NCI-H2171 treated with DMSO at 0.1 percent for 48 hours (cell line): ENCODE measurements at places on chromosomes 4 and X.
A peak's percentile ranks its signal among the peaks of the same experiment; 100 is the strongest.

- no peak for DNase-seq
These were observed 73.3 kb upstream of the TLR2 start for GRCh38 chr4:153610623-153611376.

DNA sequence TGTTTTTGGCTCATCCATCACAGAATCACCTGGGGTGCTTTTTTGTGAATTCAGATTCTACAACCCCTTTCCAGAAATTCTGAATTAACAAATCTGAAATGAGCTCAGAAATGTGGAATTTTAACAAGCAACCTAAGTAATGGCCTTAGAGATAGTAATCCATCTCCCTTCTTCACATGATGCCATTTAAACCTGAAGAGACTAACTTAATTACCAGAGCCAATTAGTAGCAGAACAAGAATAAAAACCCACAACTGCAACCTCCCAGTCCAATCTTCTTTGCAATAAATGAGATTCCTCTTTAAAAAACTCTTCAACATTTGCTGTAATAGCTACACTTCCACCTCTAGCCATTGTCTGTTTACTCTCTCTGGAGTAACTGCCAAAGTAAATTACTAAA is 69.7 kb downstream of the ARAP2 start:
- no peak for DNase-seq

GRCh38 chr4:165060938-165061337 is 7.3 kb downstream of the TRIM75 start:
- DNase-seq, result no peak

DNA sequence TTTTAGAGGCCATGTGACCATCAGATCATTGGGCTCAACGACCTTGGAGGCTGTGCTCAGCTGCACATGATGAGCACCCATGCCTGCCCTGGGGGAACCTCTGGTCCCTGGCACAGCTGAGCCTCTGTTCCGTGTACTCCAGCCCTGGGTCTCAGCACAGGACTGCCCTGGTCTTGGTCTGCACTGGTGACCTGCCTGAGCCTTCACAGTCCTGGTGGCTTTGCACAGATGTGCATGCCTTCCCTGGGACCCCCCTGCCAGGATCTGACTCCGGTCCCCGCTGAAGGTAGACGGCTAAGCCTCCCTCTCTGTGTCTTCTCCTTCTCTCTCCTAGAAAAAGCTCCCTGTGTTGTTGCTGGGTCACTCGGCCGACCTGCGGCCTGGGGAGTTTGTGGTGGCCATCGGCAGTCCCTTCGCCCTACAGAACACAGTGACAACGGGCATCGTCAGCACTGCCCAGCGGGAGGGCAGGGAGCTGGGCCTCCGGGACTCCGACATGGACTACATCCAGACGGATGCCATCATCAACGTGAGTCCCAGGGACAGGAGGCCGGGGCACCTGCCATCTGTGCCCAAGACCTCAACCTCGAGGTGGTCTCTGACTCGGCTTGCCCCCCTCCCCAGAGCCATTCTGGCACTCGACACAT is 21.6 kb downstream of the HTRA3 start:
- no peak for DNase-seq

DNA sequence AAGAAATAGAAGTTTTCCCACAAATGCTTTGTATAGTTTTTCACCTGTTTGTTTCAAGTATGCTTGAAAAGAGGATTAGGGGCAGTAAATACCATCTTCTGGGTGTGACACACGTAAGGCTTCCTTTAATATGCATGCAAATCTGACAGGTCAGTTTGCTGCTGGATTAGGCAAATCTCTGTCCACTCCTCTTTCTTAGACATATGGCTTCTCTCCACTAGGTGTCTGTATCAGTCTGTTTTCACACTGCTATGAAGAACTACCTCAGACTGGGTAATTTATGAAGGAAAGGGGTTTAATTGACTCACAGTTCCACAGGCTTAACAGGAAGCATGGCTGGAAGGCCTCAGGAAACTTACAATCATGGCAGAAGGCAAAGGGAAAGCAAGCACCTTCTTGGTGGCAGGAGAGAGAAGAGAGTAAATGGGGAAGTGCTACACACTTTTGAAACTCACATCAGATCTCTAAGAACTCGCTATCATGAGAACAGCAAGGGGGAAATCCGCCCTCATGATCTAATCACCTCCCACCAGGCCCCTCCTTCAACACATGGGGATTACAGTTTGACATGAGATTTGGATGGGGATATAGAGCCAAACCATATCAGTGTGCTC is 66.9 kb downstream of the TAB3 start:
- DNase-seq, result no peak

DNA sequence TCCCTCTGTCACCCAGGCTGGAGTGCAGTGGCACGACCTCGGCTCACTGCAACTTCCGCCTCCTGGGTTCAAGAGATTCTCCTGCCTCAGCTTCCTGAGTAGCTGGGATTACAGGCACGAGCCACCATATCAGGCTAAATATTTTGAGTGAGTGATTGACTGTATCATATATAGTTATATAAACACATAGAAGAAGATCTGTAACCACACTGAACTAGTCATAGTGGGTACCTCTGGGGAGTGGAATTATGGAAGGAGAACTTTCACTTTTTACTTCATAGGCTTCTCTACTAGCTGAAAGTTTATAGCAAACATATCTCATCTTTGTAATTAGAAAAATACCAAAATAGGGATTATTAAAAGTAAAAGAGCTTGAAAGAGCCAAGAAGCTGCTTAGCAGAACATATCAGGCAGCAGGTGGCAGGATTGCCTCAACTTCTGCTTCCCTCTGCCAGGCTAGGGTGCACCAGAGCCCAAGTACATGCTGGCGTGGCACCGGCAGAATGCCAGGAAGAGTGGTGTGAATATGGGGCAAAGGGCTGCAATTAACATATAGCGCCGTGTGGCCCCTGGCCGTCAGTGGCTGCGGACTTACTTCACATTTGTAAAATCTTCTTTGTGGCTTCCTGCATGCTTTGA is 39.5 kb upstream of the CD40LG start:
- DNase-seq, result no peak

- no peak for DNase-seq
These were observed 705 bp upstream of the CRMP1 start for GRCh38 chr4:5893591-5893990.

- no peak for DNase-seq
These were observed 35.9 kb downstream of the MAGEA1 start for GRCh38 chrX:153214934-153215333.

DNA sequence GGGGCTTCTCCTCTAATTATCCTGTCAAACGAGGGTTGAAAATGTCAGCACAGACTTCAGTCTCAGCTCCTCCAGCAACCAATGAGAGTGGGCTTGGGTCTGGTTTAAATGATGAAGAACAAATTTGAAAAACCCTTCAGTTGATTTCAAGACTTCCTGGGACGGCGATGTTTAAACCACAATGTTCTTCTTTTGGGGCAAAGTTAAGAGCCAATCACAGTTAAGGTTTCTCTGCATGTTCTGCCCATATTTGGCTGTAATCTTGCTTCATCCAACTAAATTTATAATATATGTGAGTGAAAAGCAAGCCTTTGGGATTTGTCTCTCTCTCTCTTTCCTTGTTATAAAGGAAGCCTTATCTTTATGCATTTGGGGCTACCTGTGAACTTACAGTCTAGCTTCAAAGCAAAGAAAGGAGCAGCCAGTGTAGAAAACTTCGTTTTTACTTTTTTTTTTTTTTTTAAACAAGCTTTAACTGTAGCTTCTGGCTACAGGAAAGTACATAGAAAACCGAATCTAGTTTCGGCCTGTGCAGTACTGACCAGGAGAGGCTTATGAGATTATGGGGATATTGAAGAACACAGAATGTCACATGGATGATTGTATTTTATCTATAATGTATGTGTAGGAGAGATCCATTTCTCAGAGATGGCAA is 46.8 kb upstream of the FAM9C start:
- no peak for DNase-seq

DNA sequence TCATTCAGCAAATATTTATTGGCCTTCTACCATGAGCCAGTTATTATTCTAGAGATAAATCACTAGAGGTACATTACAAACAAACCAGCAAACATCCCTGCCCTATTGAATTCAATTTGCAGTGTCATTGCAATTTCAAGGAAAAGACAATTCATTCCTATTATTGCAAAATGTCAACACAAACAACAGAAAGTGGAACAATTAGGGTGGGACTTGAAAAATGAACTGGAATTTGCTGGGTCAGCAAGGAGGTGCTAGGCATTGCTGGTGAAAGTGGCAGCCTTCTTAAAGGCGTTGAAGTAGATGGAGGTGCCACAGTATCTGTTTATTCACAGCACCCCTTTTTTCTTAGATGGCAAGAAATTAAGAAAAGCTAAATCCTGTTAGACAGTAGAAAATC is 224.0 kb upstream of the BMP3 start:
- no peak for DNase-seq

DNA sequence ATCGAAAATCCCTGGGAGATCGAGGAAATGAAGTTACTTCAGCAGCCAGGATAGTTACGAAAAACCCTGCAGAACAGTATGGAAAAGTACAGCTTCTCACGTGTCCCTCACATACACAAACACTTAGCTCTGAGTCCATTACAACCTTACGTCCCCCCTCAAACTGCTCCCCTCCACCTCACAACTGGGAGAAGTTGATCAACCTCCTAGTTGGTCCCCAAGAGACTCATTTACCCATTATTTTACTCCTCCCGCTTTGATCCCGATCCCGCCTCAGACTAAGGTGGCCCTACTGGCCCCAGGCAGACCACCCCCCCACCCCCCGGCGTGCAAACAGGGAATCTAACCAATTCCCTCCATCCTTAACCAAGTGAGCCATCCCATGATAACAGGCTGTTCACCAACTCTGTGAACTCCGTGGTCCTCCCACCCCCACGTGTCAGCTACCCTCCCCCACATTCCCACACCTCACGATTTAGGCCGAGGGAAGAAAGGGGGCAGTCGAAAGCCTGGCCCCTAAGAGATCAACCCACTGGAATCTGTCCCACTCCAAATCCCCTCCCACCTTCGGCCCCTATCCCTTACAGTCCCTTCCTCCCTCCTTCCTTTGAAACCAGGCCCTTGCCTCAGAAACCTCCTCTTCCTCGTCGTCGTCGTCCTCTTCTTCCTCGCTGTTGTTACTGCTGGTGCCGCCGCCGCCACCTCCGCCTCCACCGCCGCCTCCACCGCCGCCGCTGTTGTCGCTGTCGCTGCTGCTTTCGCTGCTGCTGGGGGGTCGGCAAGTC is 755 bp downstream of the ANKRD17 start:
- DNase-seq, result peak; percentile 9

DNA sequence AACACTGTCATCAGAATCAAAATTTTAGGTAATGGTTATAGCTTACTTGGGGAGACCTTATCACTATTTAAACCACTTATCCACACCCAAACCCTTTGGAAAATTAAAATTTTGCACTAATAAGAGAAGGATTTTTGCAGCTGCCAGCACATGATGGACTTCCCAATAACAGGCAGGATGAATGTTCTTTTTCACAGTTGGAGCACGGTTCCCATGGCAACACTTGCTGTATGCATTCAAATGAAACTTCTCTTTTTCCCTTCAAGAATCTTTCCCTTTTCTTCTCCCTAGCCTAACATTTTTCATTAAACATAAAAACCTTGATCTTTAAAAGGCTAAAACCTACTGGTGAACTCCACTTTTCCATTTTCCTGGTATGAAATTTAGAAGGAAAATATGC is 768.2 kb downstream of the KCTD8 start:
- DNase-seq, result no peak

DNA sequence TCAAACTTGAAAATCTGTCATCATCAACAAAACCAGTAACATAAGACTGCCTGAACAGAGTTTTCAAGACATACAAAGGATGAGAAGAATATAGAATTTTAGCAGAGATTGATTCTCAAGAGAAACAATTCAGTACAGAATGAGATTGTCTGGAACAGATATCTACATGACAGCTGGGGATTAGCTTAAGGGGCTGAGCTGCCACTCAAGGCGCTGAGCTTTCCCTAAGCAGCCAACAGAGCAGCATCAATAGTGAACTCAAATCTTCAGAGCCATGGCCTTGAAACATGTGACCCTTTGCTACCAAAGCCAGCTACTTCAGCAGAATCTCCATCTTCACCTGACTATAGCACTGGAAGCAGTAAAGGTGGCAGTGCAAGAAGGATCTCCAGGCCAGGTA is 24.3 kb upstream of the PCDH10 start:
- DNase-seq, result no peak

GRCh38 chrX:21932292-21933002 is 8.1 kb upstream of the SMS start:
- DNase-seq, result no peak

DNA sequence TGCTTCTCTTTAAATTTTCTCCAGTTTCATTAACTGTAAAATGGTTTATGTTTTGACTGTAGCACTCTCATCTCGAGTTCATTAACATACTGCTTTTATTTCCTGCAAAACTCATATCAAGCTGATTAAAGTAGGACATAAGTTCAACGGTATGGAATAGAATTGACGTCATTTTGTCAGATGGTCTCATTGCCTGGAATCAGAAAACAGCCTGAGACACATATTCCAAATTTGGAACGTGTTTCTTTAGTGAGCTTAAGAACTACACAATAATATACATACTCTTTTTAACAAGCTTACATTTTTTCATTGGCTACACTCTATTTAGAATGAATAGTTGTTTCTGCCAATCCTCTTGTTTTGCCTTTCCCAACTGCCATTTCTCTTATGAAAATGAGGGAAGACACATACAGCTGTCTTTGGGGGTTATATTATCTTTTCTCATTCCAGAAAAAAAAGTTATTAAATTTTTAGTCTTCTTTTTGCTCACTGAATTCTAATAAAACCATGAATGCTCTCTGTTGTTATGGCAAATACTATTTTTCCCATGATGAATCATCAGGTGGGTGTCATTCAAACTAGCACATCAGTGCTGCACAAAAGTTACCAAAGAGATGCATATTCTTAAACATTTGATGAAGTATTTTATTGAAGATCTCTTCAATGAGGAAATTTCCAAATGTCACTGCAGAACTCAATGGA is 162.8 kb downstream of the GABRB1 start:
- DNase-seq, result no peak

GRCh38 chr4:174423257-174423944 is 98.9 kb downstream of the HPGD start:
- no peak for DNase-seq

- DNase-seq, result no peak
These were observed 179.0 kb upstream of the FGF13 start for GRCh38 chrX:138890491-138890890.

DNA sequence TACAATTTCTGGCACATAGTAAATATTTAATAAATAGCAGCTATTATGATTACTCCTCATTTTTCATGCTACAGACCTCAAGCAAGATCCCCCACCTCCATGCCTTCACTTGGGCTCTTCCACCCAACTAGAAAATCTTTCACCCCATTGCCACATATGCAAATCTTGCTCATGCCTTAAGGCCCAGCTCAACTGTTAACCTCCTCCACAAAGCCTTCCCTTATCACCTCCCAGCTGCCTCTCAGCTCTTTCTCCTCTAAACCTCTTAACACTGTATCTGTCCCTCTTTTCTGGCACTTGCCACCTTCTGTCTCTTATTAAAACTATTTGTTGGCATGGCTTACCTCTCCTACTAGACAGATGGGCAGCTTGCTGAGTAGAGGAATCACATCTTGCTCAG is 51.5 kb downstream of the PJA1 start:
- DNase-seq, result peak; percentile 8

- DNase-seq, result no peak
These were observed 145.6 kb upstream of the RBPJ start for GRCh38 chr4:26175006-26175786.
